Vagina (tissue), 2 donors: ENCODE measurements at places on chromosomes 2 and 18. TPM values are rescaled to one million over a fixed set of nuclear protein-coding genes. Genes with fewer than 3 reads are reported as not detected.

GRCh38 chr2:29462293-29462692 is 347.1 kb downstream of the CLIP4 start:
- no peak for DNase-seq

DNA sequence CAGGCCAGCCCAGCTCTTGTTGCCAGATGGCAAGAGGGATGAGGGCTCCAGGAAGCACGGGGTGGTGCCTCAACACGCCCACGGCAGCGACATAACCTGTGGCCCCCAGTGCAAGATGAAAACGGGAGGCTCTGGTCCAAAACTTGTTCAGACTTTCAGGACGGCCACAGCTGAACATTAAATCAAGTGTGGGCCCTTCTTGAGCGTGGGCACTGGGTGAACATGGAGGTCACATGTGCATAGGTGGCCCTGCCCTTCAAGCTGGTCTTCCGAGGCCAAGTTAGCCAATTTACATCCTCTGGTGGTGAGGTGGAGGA is 77.5 kb downstream of the NDUFA10 start:
- no peak for DNase-seq

- DNase-seq, result no peak
Measured at GRCh38 chr2:235606004-235606715, 112.3 kb downstream of the AGAP1 start.

- no peak for DNase-seq
Measured at GRCh38 chr2:172790404-172790803, 54.8 kb downstream of the RAPGEF4 start.

DNA sequence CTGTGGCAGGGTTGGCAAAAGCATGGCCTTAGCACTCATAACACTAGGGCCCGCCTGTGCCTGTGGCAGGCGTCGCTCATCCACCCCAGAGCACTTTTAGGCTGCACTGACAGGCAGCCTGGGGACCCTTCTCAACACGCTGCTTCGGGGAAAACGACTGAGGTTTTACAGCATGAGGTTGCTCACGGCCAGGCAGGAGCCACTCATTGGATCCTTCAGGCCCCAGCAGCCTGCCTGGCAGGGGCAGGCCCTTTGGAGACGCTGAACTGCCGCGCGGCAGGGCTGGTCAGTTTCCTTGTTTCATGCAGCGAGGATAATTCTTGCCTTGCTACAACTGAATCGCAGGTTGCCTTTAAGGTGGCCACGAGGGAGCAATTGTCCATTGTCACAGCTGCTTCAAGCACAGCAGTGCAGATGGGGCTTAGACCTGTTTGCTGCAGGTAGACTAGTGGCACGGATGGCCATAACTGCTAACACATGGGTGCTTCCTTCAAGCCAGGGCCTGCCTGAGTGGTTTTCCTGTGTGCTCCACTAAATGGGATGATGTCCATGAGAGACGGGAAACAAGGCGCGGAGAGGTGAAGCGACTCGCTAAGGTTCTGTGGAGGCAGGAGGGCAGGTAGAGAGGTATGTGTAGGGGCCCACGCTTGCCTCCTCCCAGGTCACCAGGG is 49.9 kb upstream of the HS6ST1 start:
- DNase-seq, result no peak

- no peak for DNase-seq
Measured at GRCh38 chr2:196184921-196185320, 13.5 kb upstream of the STK17B start.

- DNase-seq, result no peak
Measured at GRCh38 chr2:33488715-33489540, 12.5 kb downstream of the RASGRP3 start.

- DNase-seq, result no peak
Measured at GRCh38 chr2:230443541-230443940, 27.5 kb downstream of the SP100 start.

DNA sequence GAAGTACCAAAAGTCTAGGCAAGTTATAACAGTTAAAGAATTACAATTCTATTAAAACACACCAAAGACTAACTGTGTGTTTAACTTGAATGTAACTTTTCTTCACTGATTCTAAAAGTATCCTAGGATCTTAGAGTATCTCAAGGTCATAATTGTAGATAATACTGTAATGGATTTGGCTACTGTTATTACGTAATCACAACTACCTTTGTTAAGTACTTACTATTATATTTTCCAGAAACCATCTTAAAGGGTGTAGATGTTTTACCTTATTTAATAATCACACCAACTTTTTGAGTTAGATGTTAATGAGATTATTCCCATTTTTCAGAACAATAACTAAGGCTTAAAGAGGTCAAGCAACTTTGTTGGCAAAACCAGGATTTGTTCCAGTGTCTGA is 161.3 kb upstream of the REG3A start:
- DNase-seq, result no peak

DNA sequence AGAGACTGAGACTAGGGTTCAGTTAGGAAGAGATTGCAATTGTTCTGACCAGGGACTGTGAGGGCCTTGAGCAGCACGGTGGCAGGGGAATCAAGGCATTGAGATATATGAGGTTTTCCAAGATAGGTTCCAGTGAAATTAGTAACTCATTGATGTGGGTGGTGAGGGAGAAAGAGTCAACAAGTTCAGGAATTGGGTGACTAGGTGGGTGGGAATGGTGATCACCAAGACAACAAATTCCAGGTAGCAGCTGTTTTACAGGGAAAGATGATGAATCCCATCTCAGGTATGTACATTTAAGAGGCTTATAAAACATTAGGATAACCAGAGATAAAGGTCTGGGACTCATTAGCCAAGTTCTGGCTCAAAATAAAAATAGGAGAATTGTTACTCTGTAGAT is 251.5 kb upstream of the MGAT5 start:
- DNase-seq, result no peak

GRCh38 chr2:240290432-240291336 is 144.8 kb upstream of the GPC1 start:
- DNase-seq, result no peak

DNA sequence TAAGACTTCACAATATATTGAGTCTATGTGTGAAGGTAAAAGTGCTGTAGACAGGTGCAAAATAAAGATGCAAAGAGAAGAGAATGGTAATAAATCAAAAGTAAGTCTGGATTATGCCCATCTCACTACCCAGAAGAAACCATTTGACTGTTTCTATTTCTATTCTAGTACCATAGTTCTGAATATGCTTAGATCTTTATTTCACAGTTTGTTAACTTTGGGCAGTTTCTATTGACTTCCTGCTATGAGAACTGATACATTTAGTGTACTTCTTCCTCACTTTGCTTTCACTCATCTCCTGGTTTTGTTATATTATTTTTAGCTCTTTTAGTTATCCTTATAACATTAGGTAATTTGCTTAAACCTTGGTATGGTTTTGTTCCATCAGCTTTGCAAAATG is 94.9 kb downstream of the HS1BP3 start:
- DNase-seq, result no peak

DNA sequence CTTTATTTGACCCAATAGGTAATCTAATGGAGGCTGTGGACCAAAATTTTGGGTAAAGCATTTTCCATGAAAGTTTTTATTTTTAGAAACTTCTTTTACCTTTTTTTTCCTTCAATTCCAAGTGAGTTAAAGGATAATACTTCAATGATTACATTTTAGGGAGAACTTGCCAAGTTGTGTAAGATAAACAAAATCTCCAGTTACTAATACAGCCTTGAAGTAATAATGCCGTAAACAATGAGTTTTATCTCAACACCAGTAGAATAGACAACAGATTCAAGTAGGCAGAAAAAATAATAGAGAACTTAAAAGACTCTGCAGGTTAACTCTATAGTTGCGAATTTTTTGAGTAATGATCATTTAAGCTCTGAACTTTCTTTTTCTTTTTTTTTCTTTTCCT is 807.4 kb downstream of the CNTNAP5 start:
- no peak for DNase-seq

DNA sequence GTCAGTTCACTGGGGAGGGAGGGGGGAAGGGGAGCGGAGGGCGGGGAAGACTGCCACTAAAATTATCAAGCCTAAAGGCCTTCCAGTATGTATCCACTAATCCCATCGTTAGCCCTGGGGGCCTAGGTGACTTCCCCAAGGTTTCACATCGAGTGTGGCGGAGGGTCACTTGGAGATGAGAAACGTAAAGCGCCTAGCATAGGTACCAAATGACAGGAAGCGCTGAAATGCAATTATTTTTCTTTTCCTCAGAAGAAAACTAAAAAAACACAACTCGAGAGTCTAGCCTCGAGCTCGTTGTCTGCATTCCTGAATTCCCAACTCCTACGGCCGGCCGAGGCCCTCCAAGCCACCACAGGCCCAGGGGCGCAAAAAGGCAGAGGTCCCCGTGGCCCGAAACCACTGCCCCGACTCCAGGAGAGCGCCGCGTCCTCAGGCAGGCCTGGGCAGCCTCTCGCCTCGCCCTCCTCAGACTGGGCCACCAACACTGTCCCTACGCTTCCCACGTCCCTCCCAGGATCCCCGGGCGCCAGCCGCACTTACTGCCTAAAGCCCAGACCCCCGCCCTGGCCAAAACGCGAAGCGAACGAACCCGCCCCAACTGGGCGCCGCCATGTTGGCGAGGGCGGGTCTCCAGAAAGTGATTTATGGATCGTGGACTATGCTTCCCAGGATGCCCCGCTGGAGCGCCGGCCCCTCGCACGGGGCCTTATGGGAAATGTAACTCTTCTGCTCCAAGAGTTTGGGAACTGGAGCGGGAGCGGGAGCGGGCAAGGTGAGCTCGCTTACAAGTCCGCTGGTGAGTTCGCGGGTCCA is at the start of gene USP40:
Gene USP40 (minus strand): TSS at position 642 of the 816 bp plus-strand sequence. CDS start 1,228 bp downstream, outside the sequence.
- no peak for DNase-seq

- no peak for DNase-seq
Measured at GRCh38 chr18:9902832-9903231, 11.0 kb upstream of the VAPA start.

- DNase-seq, result no peak
Measured at GRCh38 chr2:230706053-230706521, 6.6 kb upstream of the CAB39 start.

DNA sequence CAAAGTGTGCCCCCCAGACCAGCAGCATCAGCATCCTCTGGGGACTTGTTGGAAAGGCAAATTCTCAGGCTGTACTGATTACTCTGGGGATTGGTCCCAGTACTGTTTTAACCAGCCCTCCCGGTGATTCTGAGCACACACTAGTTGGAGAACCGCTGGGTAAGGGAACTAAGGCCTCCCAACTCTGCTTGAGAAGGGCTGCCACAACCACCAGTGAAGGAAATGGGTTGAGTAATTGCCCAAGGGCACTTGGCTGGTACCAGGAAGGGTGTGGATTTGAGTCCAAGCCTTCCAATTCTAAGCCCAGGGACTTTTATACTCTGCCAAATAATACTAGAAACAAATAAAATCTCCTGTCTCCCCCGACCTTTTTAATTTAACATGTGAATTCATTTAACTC is 219.9 kb downstream of the SETBP1 start:
- DNase-seq, result no peak

- no peak for DNase-seq
Measured at GRCh38 chr2:65026704-65027464, 29.3 kb upstream of the CEP68 start.

GRCh38 chr2:186891185-186891621 is 42.2 kb upstream of the ZSWIM2 start:
- no peak for DNase-seq

- no peak for DNase-seq
Measured at GRCh38 chr2:8543383-8544170, 138.3 kb upstream of the ID2 start.

DNA sequence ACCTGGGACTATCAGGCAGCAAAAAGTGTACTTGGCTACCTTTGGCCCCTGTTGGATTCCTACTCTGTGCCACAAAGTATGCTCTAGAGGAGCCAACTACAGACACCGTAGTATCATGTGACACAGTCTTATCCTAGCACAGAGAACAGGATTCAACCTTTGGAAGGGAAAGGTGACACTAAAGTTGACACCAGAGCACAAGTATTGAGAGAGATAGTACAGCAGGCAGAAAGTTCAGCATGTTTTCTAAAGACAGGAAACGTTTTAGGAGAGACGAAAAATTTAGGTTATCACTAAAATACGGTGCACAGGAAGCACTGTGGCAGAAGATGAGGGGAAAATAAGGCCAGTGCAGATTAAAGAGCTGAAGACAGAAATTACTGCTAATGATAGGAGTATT is 18.6 kb downstream of the SMAD2 start:
- DNase-seq, result no peak

DNA sequence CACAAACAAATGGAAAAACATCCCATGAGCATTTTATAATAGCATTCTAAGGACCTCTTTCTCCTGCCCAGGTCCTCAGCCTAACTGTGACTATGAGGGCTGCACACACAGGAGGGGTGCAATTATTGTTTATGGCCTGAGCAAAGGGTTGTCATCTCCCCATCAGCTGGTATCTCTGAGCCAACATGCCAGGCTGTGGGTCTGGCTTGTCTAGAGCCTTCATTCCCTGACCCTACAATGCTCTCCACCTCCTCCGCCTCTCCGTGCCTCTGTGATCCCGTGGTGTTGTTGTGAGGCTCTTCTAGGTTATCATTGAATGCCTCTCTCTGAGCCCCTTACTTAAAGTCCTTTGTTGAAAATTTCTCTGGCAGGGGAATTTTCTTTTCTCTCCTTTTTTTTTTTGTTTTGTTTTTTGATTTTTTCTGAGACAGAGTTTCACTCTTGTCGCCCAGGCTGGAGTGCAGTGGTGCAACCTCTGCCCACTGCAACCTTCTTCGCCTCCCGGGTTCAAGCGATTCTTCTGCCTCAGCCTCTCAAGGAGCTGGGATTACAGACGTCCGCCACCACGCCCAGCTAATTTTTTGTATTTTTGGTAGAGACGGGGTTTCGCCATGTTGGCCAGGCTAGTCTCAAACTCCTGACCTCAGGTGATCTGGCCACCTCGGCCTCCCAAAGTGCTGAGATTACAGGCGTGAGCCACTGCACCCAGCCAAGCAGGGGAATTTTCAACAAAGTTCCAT is 126.4 kb downstream of the SMAD7 start:
- DNase-seq, result peak; percentile 40

DNA sequence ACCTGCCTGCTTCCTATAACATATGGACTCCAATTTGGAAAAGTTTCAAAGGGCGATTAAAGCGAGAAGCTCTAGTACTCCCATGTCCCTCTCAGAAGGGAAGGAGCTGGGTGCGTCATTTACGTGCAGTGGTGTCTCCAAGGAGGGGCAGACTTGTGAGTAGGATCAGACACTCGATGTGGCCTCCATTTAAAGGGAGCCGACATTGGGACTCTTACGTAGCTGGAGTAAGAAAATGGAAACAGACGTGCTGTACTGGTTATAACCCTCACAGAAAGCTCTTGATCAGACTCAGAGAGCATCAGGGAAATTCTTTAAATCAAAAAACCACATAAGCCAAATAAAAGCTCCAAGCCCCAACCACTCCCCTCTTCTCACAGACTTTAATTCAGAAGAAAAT is 198.5 kb downstream of the KLHL29 start:
- DNase-seq, result no peak

PLB1 gene
- total RNA-seq, result 2.5 TPM

MAB21L4 gene
- 21.1 TPM for total RNA-seq

ANO7 gene
- total RNA-seq, result 0.98 TPM

UGT1A8 gene
- total RNA-seq, result not detected

COLEC11 gene
- total RNA-seq, result not detected

SEMA4F gene
- total RNA-seq, result 8.3 TPM

IL36A gene
- total RNA-seq, result 2.7 TPM

PRSS56 gene
- total RNA-seq, result not detected

PTPRN gene
- 7.6 TPM for total RNA-seq

SMYD5 gene
- 16.0 TPM for total RNA-seq

L3MBTL4 gene
- 9.6 TPM for total RNA-seq

STARD6 gene
- total RNA-seq, result not detected

CSRNP3 gene
- 2.7 TPM for total RNA-seq

ANKRD62 gene
- 1.2 TPM for total RNA-seq

ASAP2 gene
- total RNA-seq, result 36.3 TPM

BUB1 gene
- 5.4 TPM for total RNA-seq

DNAH6 gene
- total RNA-seq, result 0.49 TPM

IL1F10 gene
- total RNA-seq, result not detected

FNDC4 gene
- total RNA-seq, result 18.2 TPM
